Activated CD8-positive, alpha-beta T cell treated with anti-CD3 and anti-CD28 coated beads, Interleukin-2, amount 10 ng/mL, durations not matched to agents 7 days and 5 days (primary cell): ENCODE measurements at places on chromosomes 6 and 20. TPM values are rescaled to one million over a fixed set of nuclear protein-coding genes. Genes with fewer than 3 reads are reported as not detected.

The MUC22 gene
- not detected for total RNA-seq

The SLC2A10 gene
- total RNA-seq = not detected

The PAX1 gene
- total RNA-seq = not detected

The GNRH2 gene
- total RNA-seq = 1.7 TPM

The COL12A1 gene
- total RNA-seq = 0.05 TPM

The THBD gene
- total RNA-seq = not detected

The RAET1L gene
- total RNA-seq = not detected

The PRDM1 gene
- 14.4 TPM for total RNA-seq

The LHFPL5 gene
- total RNA-seq = not detected

The FAM217A gene
- not detected for total RNA-seq

The TDRD6 gene
- total RNA-seq = not detected

The CTSZ gene
- total RNA-seq = 42.4 TPM

DNA sequence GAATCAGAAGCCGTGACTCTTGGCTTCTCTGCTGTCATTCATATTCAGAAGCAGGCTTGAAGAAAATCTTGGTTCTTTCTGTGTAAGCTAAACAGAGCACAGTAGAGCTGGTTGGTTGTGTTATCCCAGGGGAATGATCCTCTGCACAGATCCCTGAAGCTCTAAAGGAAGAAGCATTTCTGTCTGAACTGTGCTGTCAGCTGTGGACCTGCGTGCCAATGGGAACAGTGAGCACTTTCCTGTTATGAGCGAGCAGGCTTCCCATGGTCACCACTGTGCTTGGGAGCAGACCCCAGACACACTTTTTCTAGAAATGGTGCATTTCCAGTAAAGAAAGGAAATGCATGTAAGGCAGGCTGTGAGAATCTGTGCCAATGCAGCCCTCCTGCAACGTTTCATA lies 490.2 kb downstream of the EPM2A start:
- DNase-seq = no peak

DNA sequence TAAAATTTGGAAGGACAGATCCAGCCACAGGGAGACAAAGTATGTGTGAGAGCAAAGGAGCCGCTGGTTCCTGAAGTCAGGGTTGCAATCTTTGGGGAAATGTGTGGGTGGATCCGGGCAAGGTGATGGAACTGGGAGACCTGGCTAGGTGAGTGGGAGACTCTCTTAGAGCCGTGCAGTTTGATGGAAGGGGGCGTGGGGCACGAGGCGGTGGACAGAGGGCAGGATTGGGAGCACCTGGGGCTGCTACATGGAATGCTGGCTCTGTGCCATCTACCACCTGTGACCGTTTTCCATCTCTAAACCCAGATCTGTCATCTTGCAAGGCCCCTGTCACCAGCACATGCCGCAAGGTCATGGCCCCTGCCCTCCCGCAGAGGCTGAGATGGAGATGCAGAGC lies 268.4 kb downstream of the SMOC2 start:
- no peak for DNase-seq

DNA sequence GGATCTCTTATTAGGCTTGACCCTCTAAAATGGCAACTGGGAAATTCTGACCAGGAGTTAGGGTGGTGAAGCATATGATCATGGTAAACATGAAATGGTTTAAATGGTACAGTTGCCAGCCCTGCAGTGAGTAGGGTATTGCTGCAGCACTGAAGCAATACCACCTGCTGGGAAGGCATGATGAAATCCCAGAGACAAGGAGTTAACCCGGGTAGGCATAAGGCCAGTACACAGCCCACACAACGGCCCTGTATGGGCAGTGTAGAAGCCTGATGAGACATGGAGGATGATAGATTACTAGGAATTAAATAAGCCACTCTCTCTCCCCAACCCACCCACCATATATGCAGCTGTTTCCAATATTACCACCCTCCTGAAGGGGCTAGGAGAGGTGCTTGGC lies 197.4 kb upstream of the MOCS1 start:
- no peak for DNase-seq

- DNase-seq = peak; percentile 87
These were observed 59.4 kb downstream of the GFOD1 start for GRCh38 chr6:13427801-13428582.

DNA sequence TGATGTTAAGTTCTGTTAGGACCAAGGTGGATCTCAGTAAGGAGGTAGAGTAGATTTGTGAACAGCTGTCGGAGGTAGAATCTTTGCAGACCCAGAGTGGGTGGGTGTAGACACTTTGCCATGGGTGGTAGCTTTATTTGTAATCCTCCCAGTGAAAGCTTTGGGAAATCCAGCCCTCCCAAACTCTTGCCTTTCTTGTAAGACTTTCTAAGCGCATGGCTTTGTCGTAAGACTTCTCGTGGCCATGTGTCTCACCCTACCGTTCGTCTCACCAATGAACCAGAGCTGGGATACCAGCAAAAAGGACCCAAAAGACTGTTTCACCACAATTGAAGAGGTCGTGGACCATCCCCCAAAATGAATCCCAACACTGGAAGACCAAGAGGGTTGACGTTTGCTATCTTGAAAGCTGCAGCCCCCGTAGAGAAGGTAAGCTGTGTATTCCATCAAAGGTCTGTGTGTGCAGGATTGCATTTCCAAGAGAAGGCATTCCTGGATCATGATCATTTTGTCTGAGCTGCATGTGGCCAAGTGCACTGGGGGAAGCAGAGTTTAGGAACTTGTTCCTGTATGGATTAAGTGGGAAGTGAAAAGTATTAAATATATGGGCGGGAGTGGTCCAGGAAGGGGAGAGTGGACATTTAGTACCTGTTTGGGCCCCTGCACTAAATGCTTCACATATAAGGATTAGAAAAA lies 5.8 kb upstream of the TMEM14A start:
- DNase-seq = no peak

DNA sequence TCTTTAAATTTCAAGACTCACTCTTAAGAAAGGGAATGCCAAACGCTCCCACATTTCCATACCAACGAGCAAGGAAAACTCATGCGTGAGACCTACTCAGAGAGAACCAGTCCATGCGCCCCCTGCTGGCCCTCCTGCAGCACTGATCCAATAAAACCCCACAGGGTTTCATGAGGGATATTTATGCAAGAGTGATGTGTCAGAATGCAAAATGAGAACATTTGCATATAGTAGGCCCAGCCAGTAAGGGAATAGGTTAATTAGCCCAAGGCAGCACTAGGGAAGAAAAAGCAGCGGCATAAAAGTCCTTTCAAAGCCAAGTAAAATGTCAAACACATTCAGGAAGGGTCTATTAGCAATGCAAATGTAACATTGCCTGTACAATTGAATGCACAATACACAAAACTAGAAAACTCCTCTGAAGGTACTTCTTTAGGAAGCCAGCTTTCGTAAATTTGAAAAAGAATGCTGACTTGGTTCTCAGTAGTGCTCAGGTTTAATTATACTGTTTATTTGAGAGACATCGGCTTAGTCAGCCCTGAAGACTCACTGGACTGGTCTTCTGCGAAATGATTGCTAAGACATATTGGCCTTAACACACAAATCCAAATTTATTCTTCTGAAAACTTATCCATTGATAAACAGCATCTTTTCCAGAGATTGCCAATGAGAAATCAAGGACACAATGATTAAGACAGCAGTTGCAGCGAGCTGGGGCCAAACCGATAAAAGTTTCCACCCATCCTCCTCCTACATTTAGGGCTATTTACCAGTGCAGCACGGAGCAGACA lies 93.2 kb downstream of the GMPR start:
- DNase-seq = peak; percentile 78

GRCh38 chr6:45697605-45698004 lies 318.1 kb downstream of the CLIC5 start:
- DNase-seq = peak; percentile 12

GRCh38 chr6:113823916-113824315 lies 33.2 kb upstream of the MARCKS start:
- DNase-seq = no peak

DNA sequence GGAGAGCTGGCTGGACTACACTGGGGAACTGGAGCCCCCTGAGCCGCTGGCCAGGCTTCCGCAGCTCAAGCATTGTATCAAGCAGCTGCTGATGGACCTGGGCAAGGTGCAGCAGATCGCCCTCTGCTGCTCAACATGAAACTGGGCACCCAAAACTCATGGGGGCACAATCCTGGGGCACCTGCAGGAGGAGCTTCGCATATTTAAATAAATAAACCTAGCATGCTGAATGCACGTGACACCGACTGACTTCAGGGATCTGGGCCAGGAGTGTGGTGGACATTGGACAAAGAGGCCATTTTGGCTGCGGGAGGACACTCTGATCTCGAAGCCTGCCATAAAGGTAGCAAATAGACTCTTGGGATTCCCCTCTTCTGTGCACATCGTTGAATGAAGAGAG lies 6.8 kb downstream of the SCAND1 start:
- DNase-seq = peak; percentile 56

GRCh38 chr6:105111871-105112270 lies 67.9 kb downstream of the POPDC3 start:
- DNase-seq = no peak

GRCh38 chr20:13870170-13870748 lies 85.4 kb downstream of the NDUFAF5 start:
- DNase-seq = no peak

DNA sequence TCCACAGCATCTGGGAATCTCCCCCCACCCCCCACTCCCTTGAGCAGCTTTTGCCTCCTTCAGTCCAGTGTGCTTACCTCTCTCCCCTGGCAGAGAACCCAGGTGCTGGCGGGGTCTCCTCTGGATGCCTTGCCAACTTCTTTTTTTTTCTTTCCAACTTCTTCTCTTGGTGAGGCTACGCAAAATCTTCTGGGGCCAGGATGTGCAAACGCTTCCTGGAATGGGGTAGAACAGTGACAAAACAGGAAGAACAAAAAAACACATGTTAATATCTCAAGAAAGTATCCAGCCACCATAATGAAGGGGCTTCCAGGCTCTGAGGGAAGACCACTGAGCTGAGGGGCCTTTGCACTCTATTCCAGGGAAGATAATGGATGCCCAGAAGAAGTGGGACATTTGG lies 53.9 kb upstream of the DDR1 start:
- no peak for DNase-seq

GRCh38 chr6:22550971-22551670 lies 18.2 kb upstream of the HDGFL1 start:
- no peak for DNase-seq

DNA sequence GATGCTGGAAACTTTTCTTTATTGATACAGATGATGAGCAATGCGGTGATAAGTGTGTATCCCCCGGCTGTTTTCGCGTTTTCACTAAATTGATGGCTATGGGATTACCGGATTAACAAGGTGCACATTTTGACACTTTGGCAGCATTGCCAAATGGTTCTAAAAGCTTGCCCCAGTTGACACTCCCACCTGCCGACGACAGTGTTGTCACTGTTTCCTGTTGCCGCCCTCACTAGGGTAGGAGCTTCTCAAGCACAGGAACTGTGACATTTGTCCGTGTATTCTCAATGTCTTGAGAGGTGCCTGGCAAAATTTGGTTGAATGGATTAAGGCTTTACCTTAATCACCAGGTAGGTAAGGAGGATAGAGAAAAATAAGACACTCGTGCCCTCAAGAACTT lies 9.8 kb upstream of the MAPK13 start:
- DNase-seq = peak; percentile 90

DNA sequence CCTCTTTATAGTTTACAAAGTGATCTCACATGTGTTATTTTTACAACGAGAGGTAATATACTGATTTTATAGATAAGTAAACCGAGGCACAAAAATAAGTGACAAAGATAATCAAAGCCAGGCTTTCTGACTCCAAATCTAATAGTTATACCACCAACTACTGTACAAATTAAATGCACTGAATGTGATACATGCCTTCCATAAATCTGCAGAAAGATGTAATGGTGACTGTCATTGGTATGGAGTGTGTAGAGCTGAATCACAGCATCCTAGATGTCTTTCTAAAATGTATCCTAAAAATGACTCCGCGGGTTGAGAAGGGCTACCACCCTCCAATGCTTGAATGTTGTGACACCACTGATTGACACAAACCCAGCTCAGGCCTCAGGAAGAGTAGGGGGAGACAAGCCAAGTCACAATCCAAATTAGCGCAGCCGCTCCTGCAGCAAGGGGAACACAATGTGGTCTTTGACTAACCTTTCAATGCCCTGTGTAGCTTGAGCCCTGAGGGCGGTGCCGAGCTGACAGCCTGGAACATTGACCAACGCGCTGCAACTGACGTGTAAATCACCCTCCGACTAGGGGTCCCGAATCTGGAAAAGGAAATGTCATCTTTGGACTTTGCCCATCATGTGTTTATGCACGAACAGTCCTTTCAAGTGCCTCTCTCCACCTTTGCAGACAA lies 136.8 kb downstream of the OLIG3 start:
- DNase-seq = no peak
